ENCODE measurements at places on chromosomes 3 and 15. TPM values are rescaled to one million over a fixed set of nuclear protein-coding genes. Genes with fewer than 3 reads are reported as not detected.
A peak's percentile ranks its signal among the peaks of the same experiment; 100 is the strongest.

DISP2 gene
- 0.02 TPM for total RNA-seq

DNA sequence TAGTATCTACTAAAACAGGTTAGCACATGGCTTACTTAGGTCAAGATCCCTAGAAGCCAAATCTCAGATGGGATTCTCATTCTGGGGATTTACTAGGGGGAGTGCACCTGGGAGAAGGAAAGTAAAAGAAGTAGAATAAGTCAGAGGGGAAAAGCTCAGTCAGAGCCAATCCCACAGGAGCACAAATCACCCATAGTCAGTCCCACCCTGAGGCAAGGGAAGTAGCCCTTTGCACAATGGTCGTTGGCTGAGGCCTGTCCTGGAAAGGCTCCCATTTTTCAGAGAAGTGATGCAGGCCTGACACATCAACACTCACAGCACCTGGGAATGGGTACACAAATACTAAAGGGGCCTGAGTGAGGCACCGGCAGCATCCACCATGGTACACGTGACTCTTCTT is 39.8 kb downstream of the SST start:
- DNase-seq, result no peak

- no peak for DNase-seq
These were observed 504.1 kb downstream of the NTRK3 start for GRCh38 chr15:87752250-87752951.

DNA sequence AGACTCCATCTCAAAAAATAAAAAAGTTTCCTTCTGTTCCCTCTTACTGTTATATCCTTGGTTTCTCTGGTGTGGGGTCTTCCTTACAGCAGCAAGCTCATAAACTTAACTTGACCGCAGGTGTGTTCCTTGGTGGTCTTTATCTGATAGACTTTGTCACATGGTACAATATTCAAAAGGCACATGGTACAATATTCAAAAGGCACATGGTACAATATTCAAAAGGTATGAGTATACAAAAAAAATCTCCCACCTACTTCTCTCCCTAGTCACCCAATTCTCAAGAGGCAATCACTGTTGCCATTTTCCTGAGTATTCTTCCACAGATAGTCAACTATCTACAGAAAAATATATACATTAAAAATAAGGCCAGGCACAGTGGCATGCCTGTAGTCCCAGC is 4.5 kb downstream of the PGBD4 start:
- no peak for DNase-seq

PTX3 gene
- 1.2 TPM for total RNA-seq

DNA sequence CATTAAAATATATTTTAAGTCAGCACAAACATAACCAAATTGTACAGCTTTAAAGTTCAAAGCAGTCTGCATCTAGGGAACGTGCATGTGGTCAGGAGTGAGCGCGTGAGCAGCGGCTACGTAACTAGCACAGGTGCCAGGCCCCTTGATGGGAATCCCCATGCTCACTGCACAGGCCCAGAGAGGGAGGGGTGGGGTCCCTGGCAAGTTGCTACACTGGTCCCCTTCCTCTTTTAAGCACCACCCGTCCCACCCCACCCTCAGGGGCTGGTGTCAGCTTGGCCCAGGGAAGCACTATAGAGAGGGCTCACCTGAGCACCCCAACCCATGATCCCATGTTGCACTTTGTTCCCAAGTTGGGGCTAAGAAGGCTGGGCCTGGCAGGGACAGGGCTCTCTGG is 835 bp upstream of the GMPPB start:
- DNase-seq, result peak; percentile 41

GRCh38 chr3:45509038-45509767 is 85.3 kb upstream of the LIMD1 start:
- no peak for DNase-seq

DNA sequence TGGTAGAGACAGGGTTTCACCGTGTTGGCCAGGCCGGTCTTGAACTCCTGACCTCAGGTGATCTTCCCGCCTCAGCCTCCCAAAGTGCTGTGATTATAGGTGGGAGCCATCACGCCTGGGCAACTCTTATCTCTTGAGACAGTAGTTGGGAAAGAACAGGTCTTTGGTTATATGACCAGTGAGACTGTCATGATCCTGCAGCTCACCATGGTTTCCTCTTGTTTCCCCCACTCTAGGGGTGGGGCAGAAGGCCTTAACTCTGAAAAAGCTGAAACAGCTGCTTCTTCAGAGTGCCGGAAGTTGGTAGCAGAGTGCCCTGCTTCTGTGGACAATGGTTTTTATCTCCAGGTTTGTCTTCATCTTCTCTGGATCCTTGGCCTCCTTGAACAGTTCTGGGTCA is 4.7 kb upstream of the TYRO3 start:
- DNase-seq, result no peak

- no peak for DNase-seq
These were observed 303.6 kb upstream of the ARPP21 start for GRCh38 chr3:35335703-35336102.

LIPH gene
- 1.7 TPM for total RNA-seq

- peak; percentile 10 for DNase-seq
These were observed 64.0 kb downstream of the KAT2B start for GRCh38 chr3:20104167-20104661.

GRCh38 chr15:67048281-67049279 is 16.8 kb upstream of the SMAD3 start:
- no peak for DNase-seq

GRCh38 chr3:185308126-185308754 is 54.4 kb upstream of the EHHADH start:
- no peak for DNase-seq

- no peak for DNase-seq
These were observed 33.0 kb upstream of the ABHD17C start for GRCh38 chr15:80662129-80662528.

DNA sequence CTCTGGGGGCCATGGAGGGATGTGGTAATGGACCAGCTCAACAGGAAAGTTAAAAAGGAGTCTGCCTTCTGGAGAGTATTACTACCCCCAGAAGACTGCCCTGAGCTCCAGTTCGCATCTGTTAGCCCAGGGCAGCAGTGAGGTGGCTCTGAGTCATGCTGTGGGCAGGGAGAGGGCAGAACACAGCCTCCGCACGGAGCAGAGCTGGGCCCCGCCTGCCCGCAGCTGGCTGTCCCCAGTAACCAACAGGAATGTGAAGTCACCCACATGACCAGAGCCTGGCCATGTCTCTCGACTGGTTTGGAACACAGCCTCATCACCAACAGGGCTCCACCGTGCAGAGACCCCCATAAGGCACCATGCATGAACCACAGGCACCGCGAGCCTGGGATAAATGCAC is 62.1 kb downstream of the CYFIP1 start:
- DNase-seq, result no peak

POLR2H gene
- 28.6 TPM for total RNA-seq

DNA sequence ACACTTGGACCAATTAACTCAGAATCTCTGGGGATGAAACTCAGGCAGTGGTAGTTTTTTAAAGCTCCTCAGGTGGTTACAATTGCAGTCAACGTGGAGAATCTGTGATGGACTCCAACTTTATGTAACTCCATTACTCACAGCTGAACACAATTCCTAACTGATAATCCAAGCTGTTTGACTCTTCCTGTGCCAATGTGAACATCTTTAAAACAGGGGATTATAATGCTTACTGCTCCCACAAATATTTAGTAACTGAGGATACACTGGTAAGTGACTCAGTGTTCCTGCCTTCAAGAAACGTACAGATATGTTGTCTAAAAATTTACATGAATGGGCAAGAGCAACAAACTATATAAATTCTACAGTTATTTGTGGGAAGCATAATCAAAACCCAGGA is 85.6 kb downstream of the OSBPL10 start:
- no peak for DNase-seq

DNA sequence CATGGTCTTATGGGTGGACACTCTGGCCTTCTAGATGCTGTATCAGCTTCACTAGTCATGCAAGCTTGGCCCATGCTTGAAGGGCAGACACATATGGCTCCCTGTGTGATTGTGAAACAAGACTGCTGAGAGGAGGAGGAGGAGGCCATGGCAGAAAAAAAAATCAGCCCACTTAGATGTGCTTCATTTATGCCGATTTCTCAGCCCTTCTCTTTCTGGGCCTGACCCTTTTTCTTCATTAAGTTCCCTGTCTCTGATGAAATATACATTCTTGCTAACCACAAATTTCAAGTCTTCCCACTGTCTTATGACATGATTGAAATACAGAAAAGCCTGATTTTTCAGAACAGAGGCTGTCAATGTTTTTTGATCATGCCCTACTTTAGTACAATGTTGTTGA is 213.0 kb upstream of the FEZF2 start:
- DNase-seq, result no peak

HIGD2B gene
- not detected for total RNA-seq

ABHD10 gene
- 18.7 TPM for total RNA-seq

DNA sequence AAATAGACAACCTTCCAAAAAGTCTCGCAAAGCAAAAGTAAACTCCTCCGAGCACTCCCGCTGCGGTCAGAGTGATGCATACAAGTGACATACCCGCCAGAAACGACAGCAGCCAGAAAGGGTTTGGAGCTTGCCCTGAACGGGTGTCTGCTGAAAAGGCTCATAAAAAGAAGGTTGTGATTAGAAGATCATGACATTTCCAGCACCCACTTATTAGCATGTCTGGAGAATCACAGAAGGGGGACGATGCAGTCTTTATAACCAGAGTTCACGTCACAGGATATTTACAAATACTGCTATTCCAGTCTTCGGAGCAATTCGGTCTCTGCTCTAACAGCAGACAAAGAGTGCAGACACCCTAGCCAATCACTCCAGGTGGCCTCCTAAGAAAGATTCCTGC is 59.1 kb upstream of the FRMD4B start:
- DNase-seq, result no peak

GP5 gene
- total RNA-seq, result 6.1 TPM

GRCh38 chr3:141816958-141817357 is 53.8 kb downstream of the GRK7 start:
- no peak for DNase-seq
